ENCODE measurements at places on chromosomes 2 and 18.

GRCh38 chr18:70421471-70422390, 132.9 kb downstream of the SOCS6 start:
- DNase-seq = peak; percentile 47

DNA sequence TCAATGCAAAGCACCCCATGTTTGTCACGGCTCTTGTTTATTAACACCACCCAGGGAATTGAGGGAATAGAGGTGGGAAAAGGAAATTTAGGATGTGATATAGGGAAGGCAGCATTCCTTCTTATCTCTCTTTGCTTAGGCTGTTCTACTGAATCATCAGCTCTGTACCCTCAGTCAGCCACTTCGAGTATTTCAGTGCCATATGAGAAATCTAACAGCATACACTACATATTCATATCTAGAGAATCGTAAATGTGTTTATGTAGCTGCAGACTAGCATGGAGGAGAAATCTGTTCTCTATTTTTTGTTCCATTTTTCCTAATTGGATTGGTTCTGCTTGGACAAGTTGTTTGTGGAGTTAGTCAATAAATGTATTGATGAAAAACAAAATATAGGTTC, 187.8 kb downstream of the CTNNA2 start:
- no peak for DNase-seq

DNA sequence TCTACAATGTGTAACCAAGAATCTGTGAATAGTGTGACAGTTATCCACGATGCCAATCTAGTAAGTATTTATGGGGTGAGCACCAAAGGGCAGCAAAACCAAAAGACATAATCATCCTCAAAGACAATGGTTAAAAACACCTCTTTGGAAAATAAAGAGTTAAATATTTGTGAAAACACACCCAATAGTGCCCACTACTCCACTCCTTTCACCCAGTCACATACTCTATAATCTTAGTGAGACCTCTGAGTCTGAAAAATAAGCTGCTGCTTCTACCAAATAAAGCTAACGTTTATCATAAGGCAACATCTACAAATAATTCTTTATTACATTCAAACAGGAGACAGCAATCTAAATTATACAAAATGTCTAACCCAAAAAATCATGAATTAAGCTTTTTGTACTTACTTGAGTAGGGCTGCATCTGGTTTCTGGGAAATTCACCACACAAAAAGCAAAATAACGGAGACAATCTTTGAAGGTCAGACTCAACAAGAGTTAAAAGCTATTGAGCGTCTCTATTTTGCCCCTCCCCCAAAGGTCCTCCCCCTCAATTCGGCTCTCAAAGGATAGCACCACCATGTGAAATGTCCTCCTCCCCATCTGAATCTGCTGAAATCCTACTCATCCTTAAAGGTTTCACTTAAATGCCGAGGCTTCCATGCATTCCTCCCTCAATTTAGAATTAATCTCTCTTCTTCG, 2.0 kb downstream of the RAPH1 start:
- peak; percentile 22 for DNase-seq

GRCh38 chr2:232816657-232817056, 40.3 kb upstream of the KCNJ13 start:
- DNase-seq = no peak

DNA sequence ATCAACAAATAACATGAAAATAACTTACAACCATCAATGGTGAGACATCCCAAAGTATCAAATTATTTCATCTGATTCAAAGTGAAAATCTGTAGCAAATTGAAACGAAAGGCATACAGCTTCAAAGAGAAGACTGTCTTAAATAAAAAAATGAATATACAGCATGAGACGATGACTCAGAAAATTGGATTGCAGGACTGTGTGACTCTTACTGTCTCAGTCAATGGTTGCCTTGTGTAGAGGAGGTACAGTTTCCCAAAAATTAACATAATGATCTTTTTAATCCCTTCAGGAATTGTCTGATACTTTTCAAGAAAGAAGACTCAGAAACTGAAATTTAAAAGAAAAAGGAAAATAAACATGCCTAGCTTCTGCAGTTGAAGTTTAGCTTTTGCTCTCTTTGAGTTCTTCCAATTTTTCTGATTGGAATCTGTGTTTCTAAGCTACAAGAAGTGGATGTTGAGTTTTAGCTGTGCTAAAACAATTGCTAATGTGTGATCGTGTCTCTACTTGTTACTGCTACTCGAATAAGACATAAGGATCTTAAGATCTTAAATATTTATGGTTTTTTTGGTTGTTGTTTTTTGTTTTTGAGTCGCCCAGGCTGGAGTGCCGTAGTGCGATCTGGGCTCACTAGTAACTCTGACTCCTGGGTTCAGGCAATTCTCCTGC, 41.1 kb upstream of the EPB41L3 start:
- DNase-seq = peak; percentile 24

GRCh38 chr2:167451496-167452289, 563.4 kb downstream of the XIRP2 start:
- DNase-seq = no peak

DNA sequence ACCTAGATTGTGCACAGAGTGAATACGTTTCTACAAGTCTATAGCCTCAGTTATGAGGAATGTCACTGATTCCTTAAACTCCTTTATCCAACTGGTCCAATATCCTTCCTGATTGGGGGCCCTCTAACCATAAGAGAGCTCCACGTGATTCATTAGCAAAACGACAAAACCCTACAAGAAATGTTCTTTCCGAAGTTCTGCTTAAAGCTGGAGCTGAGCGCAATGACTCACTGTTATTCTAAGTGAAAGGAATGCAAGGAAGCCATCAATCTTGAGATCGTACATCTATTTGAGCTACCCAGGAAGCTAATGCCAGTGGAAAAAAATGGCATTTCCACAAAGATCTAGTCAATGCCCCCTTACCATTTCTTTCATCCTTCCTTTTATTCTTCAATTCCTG, 354.9 kb upstream of the CDH20 start:
- DNase-seq = peak; percentile 66

GRCh38 chr2:233384015-233384414, 29.7 kb downstream of the DGKD start:
- no peak for DNase-seq

DNA sequence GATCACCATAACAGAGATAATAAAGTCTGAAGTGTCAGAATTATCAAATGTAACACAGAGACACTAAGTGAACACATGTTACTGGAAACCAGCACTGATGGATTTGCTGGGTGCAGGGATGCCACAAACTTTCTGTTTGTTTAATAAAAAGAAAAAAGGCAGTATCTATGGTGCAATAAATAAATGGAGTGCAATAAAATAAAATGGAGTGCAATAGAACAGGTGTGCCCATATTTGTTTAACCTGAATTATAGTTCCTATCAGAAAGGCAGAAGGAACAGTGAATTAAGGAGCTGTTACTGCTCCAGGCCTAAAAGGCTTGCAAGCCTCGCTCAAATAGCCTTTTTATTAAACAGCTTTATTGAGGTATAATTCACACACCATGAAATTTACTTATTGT, 81.0 kb upstream of the KIDINS220 start:
- no peak for DNase-seq

- no peak for DNase-seq
Observed at GRCh38 chr2:119195001-119195400, 28.6 kb upstream of the STEAP3 start.

GRCh38 chr2:118430510-118431164, 342.4 kb downstream of the INSIG2 start:
- DNase-seq = no peak

- DNase-seq = peak; percentile 19
Observed at GRCh38 chr18:76354348-76354747, 140.7 kb downstream of the ZNF516 start.

DNA sequence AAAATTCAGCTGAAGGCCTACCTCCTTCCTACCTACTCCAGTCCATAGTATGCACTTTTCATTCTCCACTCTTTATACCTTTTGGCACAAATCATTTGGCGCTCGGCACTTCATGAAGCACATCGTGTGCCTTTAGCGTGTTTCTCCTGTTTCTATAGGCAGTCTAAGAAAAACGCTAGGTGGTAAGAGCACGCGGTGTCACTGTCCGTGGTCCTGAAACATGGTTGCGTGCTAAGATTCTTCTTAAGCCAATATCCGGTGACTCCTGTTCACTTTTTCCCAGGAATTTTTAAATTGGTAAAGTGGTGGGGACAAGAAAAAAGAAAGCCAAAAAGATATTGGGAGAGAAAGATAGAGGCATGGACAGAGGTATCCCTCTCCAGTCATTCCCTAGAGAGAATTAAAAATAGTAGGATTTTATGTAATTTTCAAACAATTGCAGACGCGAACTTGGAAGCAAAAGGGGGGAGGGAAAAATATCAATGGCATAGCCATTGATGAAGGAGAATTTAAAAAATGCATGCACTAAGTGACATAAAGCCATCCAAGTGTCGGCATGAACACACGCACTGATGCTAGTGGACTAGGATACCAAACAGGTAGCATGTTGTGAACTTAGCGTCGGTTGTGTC, 1.4 kb upstream of the CTNNA2 start:
- peak; percentile 4 for DNase-seq

DNA sequence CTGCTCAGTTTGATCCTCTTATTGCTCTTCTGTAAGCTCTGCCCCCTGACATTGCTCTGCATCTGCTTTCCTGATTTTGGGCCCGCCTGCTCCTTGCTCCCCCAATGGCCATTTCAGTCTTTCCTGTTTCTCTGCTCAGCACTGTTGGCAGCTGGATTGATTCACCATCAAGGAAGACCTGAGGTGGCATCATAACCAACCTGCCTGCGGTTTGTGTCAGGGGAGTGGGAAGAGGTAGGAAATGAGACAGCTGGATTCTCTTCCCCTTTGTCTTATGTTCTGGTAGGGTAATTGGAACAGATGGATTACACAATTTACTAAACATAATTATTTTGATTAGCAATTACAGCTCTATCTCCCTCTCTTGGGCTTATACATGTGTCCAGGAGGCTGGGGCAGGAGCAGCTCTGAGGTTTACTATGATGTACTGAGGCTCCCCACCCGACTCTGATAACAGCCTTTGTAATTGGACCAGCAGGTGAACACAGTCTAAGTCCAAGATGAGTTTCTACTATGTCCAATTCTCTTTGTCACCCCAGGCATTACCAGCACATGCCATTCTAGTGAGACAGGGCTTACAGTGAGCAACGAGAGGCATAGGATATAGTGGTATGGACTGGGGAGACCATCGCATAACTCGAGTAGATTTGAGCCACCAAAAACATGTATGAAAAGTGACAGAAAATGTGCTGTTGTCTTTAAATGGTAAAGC, 151.8 kb upstream of the MMADHC start:
- no peak for DNase-seq

GRCh38 chr2:70070542-70071268, 16.6 kb upstream of the PCBP1 start:
- DNase-seq = peak; percentile 70

DNA sequence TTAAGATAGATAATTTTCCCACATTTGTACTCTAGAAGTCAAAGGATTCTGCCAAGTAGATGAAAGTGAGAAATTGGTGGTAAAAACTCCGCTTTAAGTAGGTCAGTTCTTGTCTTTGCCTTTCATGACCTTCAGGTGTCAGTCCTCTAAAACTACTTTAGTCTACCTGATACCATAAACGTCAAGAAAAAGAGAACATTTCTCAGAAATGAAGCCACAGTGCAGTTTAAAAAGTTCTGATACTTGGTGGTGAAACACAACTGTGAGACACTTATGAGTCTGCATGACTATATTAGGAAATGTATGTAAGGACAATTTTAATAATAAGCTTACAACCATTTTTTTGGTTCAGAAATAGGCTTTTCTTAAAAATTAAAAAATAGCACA, 583.3 kb downstream of the SATB2 start:
- no peak for DNase-seq
